Renal cortex interstitium (tissue), 15 donors: ENCODE measurements at places on chromosomes 2 and 18.
A peak's percentile ranks its signal among the peaks of the same experiment; 100 is the strongest.

GRCh38 chr2:187057466-187057865 is 208.5 kb upstream of the ZSWIM2 start:
- DNase-seq = no peak

DNA sequence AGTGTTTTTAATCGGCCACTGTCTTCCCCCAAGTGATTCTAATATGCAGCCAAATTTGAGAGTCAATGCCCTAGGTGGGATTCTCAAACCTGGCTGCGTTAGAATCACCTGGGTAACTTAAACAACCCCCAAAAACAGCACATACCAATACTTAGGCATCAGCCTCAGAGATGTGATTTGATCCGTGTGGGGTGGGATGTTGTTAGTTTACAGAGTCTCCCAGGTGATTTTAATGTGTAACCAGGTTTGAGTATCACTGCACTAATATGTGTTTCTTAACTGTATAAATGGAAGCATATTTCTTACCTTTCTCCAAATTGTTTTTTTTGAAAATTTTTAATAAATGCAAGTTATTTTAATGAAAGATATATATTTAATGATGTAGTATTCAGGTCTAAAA is 135.4 kb downstream of the PLCL1 start:
- no peak for DNase-seq

- DNase-seq = no peak
Observed at GRCh38 chr2:106759966-106760365, 126.0 kb downstream of the ST6GAL2 start.

- no peak for DNase-seq
Observed at GRCh38 chr2:222241128-222241870, 57.5 kb downstream of the PAX3 start.

DNA sequence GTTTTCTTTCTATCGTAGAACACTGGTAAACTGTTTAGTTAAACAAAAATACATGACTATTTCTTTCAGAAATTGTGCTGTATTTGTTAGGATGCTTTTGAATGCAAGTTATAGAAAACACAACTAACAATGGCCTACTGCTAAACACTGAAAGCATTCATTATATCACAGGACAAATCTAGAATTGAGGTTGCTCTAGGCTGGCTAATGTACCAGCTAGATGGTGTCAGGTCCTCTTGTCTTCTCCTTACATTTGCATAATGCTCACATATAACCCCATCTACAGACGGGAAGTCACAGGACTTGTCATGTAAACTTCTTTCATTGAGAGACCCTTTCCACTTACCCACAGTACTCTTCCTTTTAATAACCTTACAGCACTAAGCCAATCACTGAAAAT is 586.8 kb downstream of the DSC3 start:
- DNase-seq = no peak

DNA sequence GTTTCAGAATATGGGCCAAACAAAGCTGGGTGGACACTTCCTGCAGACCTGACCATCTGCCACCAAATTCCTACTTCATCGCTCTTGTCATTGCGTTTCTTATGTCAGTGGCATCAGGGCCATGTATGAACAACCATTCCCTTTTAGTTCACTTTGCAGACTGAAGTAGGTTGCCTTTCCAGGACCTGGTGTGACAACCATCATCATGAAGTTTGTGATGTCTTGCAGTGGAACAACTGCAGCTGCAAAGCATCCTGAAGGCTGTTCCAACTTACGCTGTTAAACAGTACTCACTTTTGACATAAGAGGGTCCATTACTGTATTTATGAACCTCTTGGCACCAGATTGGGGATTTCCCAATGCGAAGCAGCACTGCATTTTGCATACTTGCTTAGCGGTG is 511.6 kb downstream of the ARHGAP15 start:
- DNase-seq = peak; percentile 58

- no peak for DNase-seq
Observed at GRCh38 chr18:22166069-22166950, 3.1 kb upstream of the GATA6 start.
